ENCODE measurements at places on chromosomes 4 and X. TPM values are rescaled to one million over a fixed set of nuclear protein-coding genes. Genes with fewer than 3 reads are reported as not detected.

Gene HMGN5
- total RNA-seq, result 2.5 TPM

Gene PPBP
- not detected for total RNA-seq

Gene OTC
- total RNA-seq, result not detected

Gene MTCP1
- 12.4 TPM for total RNA-seq

Gene AADAT
- total RNA-seq, result 5.1 TPM

Gene S100G
- total RNA-seq, result not detected

Gene ELF4
- 21.1 TPM for total RNA-seq

Gene SLC9B1
- 0.21 TPM for total RNA-seq

GRCh38 chrX:24619647-24620046 is 27.5 kb downstream of the PCYT1B start:
- peak; percentile 52 for DNase-seq
- H3K27me3 ChIP-seq, result no peaks in the 10 kb centered on the region
- H3K4me1 ChIP-seq, result peaks cover 5% of the 10 kb centered on the region

- peaks cover 11% of the 10 kb centered on the region for H3K27me3 ChIP-seq
- no peak overlapping the region for H3K27ac ChIP-seq
- DNase-seq, result no peak
- peaks cover 7% of the 10 kb centered on the region for H3K4me1 ChIP-seq
- no peaks in the 10 kb centered on the region for H3K36me3 ChIP-seq
These were observed 32.5 kb upstream of the TLR2 start for GRCh38 chr4:153651587-153651986.

- peaks cover 41% of the 10 kb centered on the region for H3K4me1 ChIP-seq
- DNase-seq, result no peak
- H3K4me3 ChIP-seq, result no peak overlapping the region
- H3K27ac ChIP-seq, result peak overlapping the region; percentile 58
These were observed 8.3 kb upstream of the DLG3 start for GRCh38 chrX:70436343-70436742.

DNA sequence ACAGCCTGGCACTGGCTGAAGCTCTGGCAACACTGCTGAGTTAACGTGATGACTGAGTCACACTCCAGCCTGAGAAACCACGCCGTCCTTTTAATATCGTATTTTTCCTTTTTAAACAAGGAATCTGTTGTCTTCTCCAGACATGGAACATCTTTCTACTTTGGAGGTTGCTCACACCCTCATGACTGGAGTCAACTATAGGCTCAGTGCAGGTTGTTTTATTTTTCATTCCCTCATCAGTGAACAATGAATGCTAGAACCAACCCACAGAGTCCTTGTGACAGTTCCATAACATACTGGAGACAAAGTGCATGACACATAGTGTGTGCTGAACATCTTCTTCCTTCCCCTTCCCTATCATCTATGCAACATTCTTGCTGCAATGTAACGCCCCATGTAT is 76.8 kb upstream of the CPEB2 start:
- H3K36me3 ChIP-seq, result no peaks in the 10 kb centered on the region
- H3K27me3 ChIP-seq, result peaks cover 3% of the 10 kb centered on the region
- no peaks in the 10 kb centered on the region for H3K4me1 ChIP-seq
- H3K4me3 ChIP-seq, result no peak overlapping the region
- DNase-seq, result no peak
- H3K27ac ChIP-seq, result no peak overlapping the region

DNA sequence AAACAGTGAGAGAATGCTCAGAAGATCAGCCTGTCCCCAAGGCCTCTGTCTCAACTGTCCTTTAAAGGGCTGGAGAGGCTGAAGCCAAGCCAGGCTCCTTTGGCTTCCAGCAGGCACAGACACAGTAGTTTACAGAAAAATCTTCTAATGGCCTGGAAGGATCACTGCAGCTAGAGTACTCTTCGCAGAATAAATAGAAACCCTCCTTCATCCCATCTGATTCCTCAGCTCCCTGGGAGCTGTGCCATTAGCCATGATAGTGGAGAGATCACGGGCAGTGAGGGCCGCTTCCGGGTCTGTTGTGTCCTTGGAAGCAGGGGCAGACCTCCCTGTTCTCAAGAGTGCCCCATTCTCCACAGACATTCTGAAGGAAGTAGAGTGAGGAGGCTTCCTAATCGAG is 63.1 kb downstream of the CCNI start:
- peaks cover 83% of the 10 kb centered on the region for H3K36me3 ChIP-seq
- H3K27ac ChIP-seq, result peak overlapping the region; percentile 56
- H3K4me3 ChIP-seq, result no peak overlapping the region
- peaks cover 83% of the 10 kb centered on the region for H3K4me1 ChIP-seq
- no peak for DNase-seq
- H3K27me3 ChIP-seq, result peaks cover 8% of the 10 kb centered on the region

DNA sequence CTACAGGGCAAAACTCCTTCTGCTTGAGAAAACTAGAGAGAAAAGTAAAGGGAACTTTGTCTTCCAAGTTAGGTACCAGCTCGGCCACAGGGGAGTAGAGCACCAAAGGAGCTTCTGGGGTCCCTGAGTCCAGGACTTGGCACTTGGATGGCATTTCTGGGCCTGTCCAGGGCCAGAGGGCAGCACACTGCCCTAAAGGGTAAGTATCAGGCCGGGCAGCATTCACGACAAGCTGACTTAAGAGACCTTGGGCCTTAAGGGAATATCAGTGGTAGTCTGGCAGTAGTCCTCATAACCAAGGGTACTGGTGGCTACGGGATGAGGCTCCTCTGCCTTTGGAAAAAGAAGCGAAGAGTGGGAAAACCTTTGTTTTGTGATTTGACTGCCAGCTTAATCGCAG is 632.7 kb downstream of the KLHL13 start:
- H3K27ac ChIP-seq, result no peak overlapping the region
- no peaks in the 10 kb centered on the region for H3K27me3 ChIP-seq
- no peak for DNase-seq

- no peak overlapping the region for H3K4me3 ChIP-seq
- H3K36me3 ChIP-seq, result no peaks in the 10 kb centered on the region
- no peak for DNase-seq
- H3K4me1 ChIP-seq, result peaks cover 19% of the 10 kb centered on the region
These were observed 32.4 kb upstream of the TMEM131L start for GRCh38 chr4:153433754-153434105.

- peak; percentile 0 for DNase-seq
- no peak overlapping the region for H3K27ac ChIP-seq
- H3K36me3 ChIP-seq, result no peaks in the 10 kb centered on the region
- peaks cover 10% of the 10 kb centered on the region for H3K4me1 ChIP-seq
- no peaks in the 10 kb centered on the region for H3K27me3 ChIP-seq
- H3K4me3 ChIP-seq, result no peak overlapping the region
These were observed 31.8 kb downstream of the USP11 start for GRCh38 chrX:47264483-47265173.

DNA sequence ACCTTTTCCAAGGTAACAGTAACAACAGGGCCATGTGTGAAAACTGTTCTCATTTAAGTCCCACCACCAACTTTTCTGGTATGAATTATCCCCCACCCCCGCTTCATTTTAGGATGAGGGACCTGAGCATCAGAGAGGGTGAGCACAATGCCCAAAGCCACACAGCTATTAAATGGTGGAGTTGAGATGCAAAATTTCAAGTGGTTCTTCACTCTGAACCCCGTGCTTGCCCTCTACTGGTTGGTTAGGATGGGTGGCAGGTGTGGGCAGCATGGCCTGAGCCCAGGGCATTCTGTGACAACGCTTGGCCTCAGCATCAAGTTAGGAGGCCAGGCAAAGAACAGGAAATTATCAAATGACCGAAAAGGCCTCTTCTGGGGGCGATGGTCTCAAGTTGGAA is 33.5 kb downstream of the MED28 start:
- H3K4me3 ChIP-seq, result no peak overlapping the region
- no peaks in the 10 kb centered on the region for H3K4me1 ChIP-seq
- DNase-seq, result no peak
- 0 out of 2 replicates have a peak, but pooled peaks cover 5% of the 10 kb centered on the region for H3K36me3 ChIP-seq
- H3K27ac ChIP-seq, result no peak overlapping the region

GRCh38 chr4:42302348-42302747 is 94.9 kb upstream of the SHISA3 start:
- H3K36me3 ChIP-seq, result no peaks in the 10 kb centered on the region
- H3K27ac ChIP-seq, result no peak overlapping the region
- H3K27me3 ChIP-seq, result peaks cover 3% of the 10 kb centered on the region
- DNase-seq, result no peak
- no peaks in the 10 kb centered on the region for H3K4me1 ChIP-seq
- no peak overlapping the region for H3K4me3 ChIP-seq

- H3K27ac ChIP-seq, result no peak overlapping the region
- no peak for DNase-seq
- no peak overlapping the region for H3K4me3 ChIP-seq
- H3K4me1 ChIP-seq, result no peaks in the 10 kb centered on the region
- no peaks in the 10 kb centered on the region for H3K36me3 ChIP-seq
- H3K27me3 ChIP-seq, result peaks cover 2% of the 10 kb centered on the region
These were observed 113.9 kb downstream of the DRD5 start for GRCh38 chr4:9895333-9895705.

- H3K4me1 ChIP-seq, result peaks cover 19% of the 10 kb centered on the region
- no peaks in the 10 kb centered on the region for H3K36me3 ChIP-seq
- peak overlapping the region; percentile 76 for H3K27ac ChIP-seq
- peak; percentile 49 for DNase-seq
- no peak overlapping the region for H3K4me3 ChIP-seq
- no peaks in the 10 kb centered on the region for H3K27me3 ChIP-seq
These were observed 10.7 kb upstream of the HCCS start for GRCh38 chrX:11100281-11101035.

DNA sequence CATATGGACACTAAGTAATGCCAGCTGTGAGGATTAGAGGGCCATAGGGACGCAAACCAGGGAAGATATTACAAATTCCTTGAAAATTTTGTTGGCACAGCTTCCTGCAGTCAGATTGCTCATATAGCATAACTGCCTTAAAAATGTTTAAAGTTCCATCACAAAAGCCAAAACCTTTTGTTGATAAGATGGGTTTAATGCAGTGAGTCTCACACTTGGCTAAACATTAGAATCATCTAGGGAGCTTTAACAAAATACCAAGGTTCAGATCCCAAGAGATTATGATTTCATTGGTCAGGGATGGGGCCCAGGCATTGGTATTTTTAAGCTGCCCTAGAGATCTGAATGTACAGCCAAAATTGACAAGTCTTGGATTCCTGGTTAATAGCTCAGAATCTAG is 376.5 kb upstream of the MAD2L1 start:
- no peaks in the 10 kb centered on the region for H3K36me3 ChIP-seq
- no peaks in the 10 kb centered on the region for H3K4me1 ChIP-seq
- H3K27me3 ChIP-seq, result no peaks in the 10 kb centered on the region
- DNase-seq, result no peak
- H3K27ac ChIP-seq, result no peak overlapping the region

DNA sequence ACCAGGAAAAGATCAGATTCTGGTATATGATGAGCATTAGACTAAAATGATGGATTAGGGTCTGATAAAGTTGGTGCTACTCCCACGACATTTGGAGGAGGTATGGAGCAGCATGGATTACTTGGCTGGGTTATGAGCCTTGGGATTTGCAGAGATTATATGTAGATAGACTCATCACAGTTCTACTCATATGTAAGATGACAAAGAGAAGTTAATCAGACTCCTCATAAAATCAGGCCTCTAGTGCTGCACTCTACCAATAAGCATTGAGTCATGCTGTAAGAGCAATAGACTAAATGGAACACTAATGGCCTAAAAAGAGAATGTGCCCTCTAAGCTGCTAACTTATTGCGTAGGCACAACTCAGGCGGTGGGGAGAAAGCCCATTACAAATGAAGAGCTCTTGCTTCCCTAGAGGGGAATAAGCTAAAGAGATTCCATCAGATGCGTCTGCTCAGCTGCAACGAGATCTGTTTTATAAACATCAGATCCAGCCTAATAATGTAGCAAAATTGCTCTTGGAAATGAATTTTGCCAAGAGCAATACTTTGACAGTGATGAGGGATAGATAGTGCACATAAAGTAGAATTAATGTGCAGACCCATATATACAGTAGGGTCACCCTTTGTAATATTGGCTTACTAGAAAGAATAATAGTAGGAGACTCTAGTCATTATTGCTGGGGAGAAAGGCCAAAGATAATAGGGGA is 17.5 kb downstream of the LIAS start:
- no peaks in the 10 kb centered on the region for H3K36me3 ChIP-seq
- no peak overlapping the region for H3K4me3 ChIP-seq
- no peaks in the 10 kb centered on the region for H3K27me3 ChIP-seq

DNA sequence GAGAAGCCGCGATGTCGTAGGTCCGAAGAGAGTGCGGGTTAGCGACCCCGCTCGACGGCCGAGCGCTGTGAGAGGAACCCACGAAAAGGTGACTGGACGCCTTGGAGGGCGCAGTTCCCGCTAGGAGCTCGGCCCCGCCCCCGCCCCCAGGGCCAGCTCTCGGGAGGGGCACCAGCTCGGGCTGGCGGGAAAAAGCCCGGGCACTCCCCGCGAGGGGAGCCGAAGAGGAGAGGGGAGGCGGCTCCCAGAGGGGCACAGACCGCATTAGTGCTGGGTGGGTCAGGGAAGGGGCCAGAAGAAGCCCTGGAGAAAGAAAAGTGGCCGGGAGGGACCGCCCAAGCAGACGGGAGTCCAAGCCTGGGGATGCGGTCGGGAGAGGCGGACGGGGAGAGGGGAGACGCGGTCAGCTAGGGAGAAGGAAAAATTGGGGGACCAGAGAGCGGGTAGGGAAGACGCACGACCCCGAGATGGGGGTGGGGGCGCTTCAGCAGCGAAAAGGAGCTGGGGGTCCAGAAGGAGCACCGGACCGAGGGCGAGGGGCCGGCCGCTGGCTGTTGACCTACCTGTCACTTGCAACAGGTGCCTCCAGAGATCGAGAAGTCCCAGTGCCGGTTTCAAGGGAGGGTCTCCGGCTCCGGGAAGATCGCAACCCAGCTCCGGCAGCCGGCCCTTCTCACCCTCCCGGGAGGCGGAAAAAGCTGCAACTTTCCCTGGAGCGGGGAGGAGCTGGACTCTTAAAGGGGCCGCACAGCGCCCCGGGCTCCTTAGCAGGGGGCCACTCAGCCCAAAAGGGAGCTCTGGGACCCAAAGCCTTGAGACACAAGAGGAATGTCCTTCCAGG is at the start of gene SYTL4:
SYTL4 (minus strand) TSS at position 681 of the 841 bp plus-strand sequence. CDS start 30,084 bp downstream, outside the sequence.
- H3K36me3 ChIP-seq, result 0 out of 2 replicates have a peak, but pooled peaks cover 4% of the 10 kb centered on the region
- H3K27me3 ChIP-seq, result no peaks in the 10 kb centered on the region
- DNase-seq, result no peak
- H3K27ac ChIP-seq, result no peak within 1 kb of the TSS
- 0 out of 2 replicates have a peak, but pooled peaks cover 5% of the 10 kb centered on the region for H3K4me1 ChIP-seq

DNA sequence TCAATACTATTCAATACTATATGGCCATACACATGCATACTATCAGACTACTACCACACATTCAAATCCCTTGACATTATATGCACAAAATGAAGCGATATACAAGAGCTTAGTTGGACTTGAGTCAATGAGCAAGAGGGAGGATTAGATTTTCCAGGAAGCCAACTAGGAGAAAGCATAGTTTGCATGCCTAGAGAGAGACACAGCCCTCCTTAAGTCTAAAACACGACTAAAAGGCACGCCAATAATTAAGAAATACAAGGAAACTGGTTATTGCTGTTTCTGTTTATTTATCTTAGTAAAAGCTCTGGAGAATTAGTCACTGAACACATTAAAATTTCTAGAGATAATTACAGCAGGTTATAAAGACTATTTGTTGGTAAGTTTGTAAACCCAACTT is 21.8 kb downstream of the MBNL3 start:
- peaks cover 9% of the 10 kb centered on the region for H3K4me1 ChIP-seq
- no peaks in the 10 kb centered on the region for H3K27me3 ChIP-seq
- H3K27ac ChIP-seq, result no peak overlapping the region
- H3K4me3 ChIP-seq, result no peak overlapping the region
- peak; percentile 34 for DNase-seq

- H3K27ac ChIP-seq, result peak overlapping the region; percentile 75
- H3K36me3 ChIP-seq, result 0 out of 2 replicates have a peak, but pooled peaks cover 8% of the 10 kb centered on the region
- peak; percentile 13 for DNase-seq
- peaks cover 11% of the 10 kb centered on the region for H3K4me1 ChIP-seq
- peak overlapping the region; percentile 33 for H3K4me3 ChIP-seq
- no peaks in the 10 kb centered on the region for H3K27me3 ChIP-seq
These were observed 175.5 kb downstream of the DHRSX start for GRCh38 chrX:2325076-2325784.

- no peaks in the 10 kb centered on the region for H3K36me3 ChIP-seq
- no peak overlapping the region for H3K27ac ChIP-seq
- no peak for DNase-seq
These were observed 23.4 kb upstream of the SEC24B start for GRCh38 chr4:109410226-109410625.

Data from HFFc6 (cell line).